ENCODE measurements at places on chromosomes 6 and 20.

DNA sequence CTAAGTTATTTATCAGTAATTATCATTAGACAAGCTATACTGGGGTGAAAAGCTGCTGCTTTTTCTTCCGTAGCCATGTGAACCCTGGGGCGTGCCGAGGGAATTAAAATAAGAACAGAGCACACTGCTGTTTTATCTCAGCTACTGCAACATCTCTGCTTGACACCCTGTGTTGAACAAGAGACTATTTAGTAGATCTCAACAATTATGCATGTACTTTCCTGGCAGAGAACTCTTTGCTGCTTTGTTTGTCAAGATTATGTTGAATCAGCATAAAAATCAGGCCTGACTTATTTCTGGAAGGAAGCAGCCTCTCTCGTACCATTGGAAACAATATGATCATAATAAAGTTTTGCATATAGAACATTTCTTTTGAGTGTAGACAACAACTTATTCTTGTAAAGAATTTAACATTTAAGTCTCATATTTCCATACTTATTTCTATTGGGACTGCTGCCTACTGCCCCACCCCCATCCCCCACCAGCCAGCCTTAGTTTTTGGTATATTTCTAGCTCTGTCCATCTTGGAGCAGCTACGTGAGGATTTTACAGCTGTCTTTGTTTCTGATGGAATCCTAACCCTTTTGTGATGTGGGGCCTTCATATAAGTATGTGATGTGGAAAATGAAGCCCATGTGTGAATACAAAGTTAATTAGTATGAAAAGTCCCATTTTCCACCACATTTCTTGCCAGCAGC, 1011.4 kb downstream of the KIF16B start:
- no peak for DNase-seq

- no peak for DNase-seq
Observed at GRCh38 chr6:7784706-7785105, 58.8 kb downstream of the BMP6 start.

DNA sequence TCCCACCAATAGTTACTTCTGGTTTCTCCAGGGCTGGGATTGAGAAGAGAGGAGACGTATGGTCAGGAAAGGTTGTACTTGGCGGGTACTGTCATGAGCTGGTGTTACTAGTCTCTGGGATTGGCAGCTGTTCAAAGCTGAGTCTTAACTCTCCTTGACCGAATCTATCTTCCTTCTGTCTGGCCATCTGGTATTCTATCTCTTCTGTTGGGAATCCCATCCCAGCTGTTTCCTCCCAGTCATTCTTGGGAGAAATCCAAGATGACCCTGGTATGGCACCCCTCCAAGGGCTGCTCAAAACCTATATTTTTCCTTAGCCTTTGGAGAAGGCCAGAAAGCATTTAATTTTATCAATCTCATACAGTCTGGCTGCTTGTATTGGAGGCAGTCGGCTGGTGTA, 287.0 kb upstream of the CHD6 start:
- DNase-seq, result no peak

DNA sequence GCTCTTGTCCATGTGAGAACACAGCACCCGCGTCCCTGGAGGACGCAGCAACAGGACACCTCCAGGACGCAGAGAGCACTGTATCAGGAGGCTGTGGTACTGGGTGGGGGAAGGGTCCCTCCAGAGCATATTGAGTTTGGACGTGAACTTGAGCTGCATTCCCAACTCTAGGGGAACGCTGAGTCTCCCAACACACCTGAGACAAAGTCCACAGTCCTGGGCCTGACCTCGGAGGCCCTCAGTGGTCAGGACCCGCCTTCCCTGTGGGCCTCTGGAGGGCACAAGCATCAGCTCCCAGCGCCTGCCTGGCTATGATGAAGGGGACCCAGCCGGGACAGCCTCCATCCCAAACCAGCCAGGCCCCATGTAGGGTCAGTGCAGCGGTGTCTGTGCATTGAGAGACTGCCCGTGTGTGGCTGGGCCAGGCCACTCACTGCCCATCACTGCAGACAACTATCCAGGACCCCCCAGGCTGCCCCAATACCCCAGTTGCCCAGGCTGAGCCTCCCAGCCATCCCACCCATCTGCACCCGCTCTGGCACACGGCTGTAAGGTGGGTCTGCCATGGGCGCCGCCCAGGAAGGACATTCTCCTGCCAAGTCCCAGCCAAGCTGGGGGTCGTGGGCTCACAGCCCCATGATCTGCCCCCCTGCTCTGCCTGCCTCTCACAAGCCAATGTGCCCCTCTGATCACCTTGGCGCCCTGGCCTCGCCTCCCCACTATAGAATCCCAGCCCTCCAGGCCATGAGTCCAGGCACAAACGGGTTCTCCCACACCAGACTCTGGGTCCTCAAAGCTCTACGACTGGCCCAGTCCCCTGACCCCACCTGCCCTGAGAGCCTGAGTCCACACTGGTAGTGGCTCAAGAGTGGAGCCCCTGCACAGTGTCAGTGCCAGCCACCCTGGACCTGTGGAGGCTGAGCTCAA, 115.7 kb downstream of the TAF4 start:
- no peak for DNase-seq

GRCh38 chr20:37042986-37043972, 52.5 kb downstream of the RBL1 start:
- peak; percentile 54 for DNase-seq

DNA sequence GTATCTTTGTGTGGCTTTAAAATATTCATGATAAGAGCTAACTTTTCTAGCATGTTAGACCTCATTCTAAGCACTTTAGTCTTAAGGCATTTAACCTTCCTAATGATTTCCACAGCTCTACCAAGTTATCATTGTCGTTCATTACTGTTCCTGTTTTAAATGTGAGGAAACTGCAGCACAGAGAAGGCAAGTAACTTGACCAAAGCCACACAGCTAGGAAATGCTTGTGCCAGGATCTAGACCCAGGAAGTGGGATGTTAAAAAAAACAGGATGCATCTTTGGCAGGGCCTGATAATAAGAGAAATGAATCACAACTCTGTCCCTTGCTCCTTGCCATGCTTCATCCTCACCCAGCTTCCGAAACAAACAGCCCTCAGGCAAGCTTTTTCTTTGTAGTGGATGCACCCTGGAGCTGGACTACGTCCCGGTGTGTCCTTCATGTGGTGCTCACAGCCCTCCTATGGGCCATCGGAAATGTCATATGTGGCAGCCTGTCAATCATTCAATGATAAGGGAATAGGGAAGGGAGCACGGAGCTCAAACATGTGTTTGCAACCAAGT, 196.9 kb upstream of the RREB1 start:
- DNase-seq, result no peak

- DNase-seq, result no peak
Observed at GRCh38 chr20:61560361-61560853, 308.3 kb downstream of the CDH4 start.

- no peak for DNase-seq
Observed at GRCh38 chr20:10555865-10556308, 117.9 kb downstream of the JAG1 start.

DNA sequence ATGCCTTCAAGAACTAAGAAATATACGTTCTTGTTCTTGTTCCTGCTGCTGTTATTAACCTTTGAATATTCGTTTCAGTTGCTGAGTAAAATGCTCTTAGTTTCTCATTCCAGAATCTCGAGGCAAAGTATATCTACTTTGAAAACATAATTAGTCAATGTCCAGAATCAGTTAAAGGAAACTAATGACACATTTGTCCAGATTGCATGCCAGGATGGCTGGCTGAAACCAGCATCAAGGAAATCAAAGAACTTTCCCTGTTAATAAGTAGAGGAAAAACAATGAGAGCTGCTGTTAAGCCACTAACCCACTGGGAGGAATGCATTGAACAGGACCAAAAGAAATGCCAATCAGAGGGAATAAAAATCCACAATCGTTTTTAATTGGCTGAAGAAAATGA, 196.9 kb downstream of the ALDH8A1 start:
- DNase-seq, result no peak

GRCh38 chr6:12232339-12232738, 57.8 kb upstream of the EDN1 start:
- DNase-seq, result no peak

DNA sequence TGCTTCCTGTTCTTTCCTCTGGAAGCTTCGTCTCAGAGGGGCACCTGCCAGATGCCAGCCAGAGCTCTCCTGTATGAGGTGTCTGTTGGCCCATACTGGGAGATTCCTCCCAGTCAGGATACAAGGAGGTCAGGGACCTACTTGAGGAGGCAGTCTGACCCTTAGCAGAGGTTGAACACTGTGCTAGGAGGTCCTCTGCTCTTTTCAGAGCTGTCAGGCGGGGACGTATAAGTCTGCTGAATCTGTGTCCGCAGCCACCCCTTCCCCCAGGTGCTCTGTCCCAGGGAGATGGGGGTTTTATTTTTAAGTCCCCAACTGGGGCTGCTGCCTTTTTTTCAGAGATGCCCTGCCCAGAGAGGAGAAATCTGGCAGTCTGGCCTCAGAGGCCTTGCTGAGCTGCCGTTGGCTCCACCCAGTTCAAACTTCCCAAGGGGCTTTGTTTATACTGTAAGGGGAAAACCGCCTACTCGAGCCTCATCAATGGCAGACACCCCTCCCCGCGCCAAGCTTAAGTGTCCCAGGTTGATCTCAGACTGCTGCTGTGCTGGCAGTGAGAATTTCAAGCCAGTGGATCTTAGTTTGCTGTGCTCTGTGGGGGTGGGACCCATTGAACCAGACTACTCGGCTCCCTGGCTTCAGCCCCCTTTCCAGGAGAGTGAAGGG, 326.7 kb downstream of the BCKDHB start:
- DNase-seq, result no peak

- no peak for DNase-seq
Observed at GRCh38 chr6:73800997-73801396, 105.0 kb downstream of the CD109 start.

DNA sequence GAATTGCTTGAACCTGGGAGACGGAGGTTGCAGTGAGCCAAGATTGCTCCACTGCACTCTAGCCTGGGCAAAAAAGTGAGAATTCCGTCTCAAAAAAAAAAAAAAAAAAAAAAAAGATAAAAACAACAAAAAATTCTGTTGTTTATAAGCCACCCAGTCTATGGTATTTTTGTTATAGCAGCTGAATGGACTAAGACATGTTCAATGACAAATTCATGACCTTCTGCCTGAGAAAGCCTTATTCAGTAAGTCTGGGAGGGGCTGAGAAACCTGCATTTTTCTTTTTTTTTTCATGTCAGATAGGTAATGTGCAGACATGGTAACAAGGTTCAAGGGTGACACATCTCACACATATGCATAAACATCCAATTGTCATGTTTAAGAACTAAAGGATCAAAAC, 40.4 kb upstream of the TRAF3IP2 start:
- no peak for DNase-seq

- no peak for DNase-seq
Observed at GRCh38 chr6:12804952-12805645, 88.5 kb downstream of the PHACTR1 start.

DNA sequence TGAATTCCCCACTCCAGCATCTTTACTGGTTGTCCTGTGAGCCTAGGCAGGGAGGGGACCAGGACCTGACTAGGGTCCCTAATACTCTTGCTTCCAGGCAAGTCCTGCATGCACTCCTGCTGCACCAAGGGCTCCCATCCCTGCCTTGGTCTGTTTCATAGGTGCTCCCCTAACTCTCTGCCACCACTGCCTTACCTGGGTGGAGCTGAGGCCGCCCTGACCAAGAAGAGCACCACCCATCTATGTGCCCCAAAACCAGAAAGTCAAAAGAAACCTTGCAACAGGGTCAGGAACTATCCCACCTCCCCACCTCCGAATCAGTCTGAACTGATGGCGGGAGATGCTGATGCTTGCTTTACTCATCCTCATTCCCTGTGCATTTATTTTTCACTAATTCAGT, 23.6 kb downstream of the HLA-G start:
- DNase-seq, result no peak

DNA sequence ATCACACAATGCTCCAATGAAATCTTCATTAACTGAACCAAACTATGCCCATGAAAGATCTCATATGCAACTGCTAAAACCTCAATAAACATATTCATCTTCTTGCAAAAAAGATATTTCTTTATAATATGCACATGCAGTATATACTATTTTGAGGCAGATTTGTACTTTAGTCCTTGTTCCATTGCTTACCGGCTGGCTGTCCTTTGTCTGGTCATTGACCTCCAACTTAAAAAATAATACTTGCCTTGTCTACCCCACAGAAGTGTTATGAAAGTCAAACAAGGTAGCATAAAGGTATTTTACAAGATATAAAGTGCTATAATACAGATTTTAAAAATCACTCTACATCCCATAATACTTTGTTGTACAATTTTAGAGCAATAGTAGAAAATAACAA, 88.3 kb downstream of the ATG5 start:
- DNase-seq, result no peak

DNA sequence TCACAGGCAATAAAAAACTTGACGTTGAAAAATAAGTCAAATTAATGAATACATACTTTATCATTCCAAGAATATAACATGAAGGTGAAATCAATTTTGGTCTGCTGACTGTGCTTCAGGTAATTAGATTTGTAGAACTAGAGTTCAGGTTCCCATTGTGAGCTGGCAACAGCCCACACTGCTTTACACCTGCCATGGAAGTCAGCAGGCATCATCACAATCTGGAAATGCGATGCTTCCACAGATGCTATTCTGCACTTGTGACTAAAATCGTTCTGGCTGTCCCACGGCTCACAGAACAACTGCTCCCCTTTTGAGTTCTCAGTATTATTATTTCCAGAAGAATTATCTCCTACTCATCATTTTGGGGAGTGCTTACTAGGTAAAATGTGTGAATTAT, 62.6 kb upstream of the THEMIS start:
- no peak for DNase-seq

DNA sequence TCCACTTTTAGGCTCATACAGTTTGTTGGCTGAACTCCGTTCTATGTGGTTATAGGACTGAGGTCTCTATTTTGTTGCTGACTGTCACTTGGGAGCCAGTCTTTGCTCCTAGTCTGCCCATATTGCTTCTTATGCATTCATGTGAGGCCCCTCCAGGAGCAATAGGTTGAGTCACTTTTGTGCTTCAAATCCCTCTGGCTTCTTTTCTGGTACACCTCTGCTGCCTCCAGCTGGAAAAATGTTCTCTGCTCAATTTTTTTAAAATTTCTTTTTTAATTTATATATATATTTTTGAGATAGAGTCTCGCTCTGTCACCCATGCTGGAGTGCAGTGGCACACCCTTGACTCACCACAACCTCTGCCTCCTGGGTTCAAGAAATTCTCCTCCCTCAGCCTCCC, 42.7 kb upstream of the NOX3 start:
- no peak for DNase-seq

DNA sequence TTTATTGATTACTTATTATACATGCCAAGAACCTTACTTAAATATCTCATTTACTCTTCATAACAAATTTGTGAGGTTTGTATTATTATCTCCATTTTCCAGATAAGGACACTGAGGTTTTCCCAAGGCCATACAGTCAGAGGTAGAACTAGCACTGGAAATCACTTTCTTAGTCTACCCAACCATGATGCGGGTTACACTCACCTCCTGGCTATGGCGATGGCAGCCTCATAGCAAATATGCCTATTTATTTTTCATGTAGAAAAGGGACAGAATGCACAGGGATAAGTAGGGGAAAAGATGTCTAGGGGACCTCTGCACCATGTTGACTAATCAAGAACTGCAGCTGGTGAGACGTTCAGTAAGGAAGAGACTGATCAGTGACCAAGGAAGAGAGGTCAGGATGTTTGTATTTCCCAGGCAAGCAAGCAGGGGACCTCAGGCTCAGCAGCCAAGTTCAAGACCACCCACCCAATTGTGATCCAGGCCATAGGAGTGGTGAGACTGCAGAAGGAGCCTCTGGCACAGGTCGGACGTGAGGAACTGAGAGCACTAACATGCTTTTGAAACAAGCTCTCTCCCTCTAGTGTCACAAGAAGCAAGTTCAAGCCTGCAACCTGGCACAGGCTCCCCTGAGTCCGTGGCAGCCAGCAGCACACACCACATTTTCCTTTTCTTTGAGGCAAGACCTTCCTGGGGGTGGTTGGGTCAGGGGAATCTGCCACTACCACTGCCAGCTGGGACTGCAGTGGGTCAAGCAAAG, 97.8 kb downstream of the GMPR start:
- no peak for DNase-seq
